ENCODE measurements at places on chromosomes 2 and 18. TPM values are rescaled to one million over a fixed set of nuclear protein-coding genes. Genes with fewer than 3 reads are reported as not detected.

Gene DUSP28
- 8.8 TPM for total RNA-seq

Gene PJVK
- total RNA-seq, result 6.9 TPM

- no peaks in the 10 kb centered on the region for H3K36me3 ChIP-seq
- H3K4me3 ChIP-seq, result peak overlapping the region; percentile 87
- peaks cover 13% of the 10 kb centered on the region for H3K4me1 ChIP-seq
- DNase-seq, result no peak
- peak overlapping the region; percentile 90 for H3K27ac ChIP-seq
- H3K27me3 ChIP-seq, result no peaks in the 10 kb centered on the region
Measured at GRCh38 chr2:65057391-65058052, 1.3 kb downstream of the CEP68 start.

- no peaks in the 10 kb centered on the region for H3K4me1 ChIP-seq
- no peaks in the 10 kb centered on the region for H3K36me3 ChIP-seq
- no peaks in the 10 kb centered on the region for H3K27me3 ChIP-seq
- no peak overlapping the region for H3K27ac ChIP-seq
- H3K4me3 ChIP-seq, result no peak overlapping the region
- no peak for DNase-seq
Measured at GRCh38 chr2:73922681-73923080, 4.0 kb upstream of the DGUOK start.
